ENCODE measurements at places on chromosomes 1 and 21. TPM values are rescaled to one million over a fixed set of nuclear protein-coding genes. Genes with fewer than 3 reads are reported as not detected.

The OLIG2 gene
- not detected for total RNA-seq

The FCRL1 gene
- 0.37 TPM for total RNA-seq

The ANKRD13C gene
- total RNA-seq, result 11.5 TPM

The DESI2 gene
- 22.2 TPM for total RNA-seq

The PROX1 gene
- total RNA-seq, result 132 TPM

The GSTM1 gene
- total RNA-seq, result 33.7 TPM

The TP73 gene
- 0.58 TPM for total RNA-seq

The ADAM30 gene
- not detected for total RNA-seq

The NPHS2 gene
- not detected for total RNA-seq

The NCAM2 gene
- total RNA-seq, result 8.9 TPM

GRCh38 chr1:163163163-163163562 is 39.6 kb downstream of the RGS5 start:
- no peak for DNase-seq

DNA sequence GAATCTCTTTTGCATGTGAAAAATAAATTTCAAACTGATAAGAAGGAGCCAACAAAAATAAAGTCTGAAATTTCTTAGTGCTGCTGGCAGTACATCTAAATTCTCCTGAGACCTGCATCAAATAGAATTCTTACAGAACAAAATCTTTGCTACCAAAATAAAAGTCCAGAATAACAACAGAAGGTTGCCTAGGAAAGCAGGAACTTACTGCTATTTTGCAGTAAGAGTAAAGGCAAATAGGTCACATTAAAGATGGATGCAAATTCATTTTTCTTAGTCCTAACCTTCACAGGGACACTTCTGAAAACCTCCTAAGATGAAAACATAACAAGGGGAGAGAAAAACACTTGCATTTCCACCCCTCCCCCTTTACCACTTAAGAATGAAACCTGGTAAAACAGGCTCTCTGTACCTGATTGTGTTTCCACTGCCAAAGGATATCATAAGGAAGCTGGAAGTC is 59.0 kb downstream of the RUSC1 start:
- DNase-seq, result peak; percentile 9

DNA sequence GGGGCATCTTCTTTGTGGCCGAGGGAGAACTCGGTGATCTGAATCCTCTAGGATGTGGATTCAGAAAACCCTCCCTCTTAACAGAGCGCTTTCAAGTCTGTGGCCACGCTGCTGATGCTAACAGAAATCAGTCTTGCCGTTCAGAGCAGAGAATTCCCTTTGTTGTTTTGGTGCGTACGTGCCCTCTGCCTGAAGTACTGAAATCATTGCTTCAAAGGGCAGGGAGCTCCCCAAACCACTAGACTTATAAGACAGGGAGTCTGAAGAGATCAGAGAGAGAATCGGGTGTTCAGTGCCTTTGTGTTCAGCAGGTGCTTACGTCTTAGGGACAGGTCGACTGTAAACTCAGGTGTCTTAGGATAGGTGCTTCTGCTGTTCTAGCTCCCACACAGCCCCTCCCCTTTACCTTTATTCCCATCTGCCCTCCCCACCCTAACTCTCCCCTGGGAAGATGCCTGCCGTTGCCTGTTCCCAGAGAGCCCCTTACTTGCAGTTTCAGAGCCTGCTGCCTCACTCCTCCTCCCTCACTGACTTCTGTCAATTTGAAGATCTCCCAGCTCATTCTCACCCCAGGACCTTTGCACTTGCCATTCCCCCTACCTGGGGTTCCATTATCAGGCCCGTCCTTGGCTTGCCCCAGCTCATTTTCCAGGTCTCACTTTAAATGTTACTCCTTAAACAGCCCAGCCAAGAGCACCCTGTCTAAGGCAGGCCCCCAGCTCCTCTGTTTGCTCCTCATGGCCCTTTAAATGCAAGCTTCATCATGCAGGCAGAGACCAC is 143.0 kb downstream of the CAMTA1 start:
- DNase-seq, result no peak

DNA sequence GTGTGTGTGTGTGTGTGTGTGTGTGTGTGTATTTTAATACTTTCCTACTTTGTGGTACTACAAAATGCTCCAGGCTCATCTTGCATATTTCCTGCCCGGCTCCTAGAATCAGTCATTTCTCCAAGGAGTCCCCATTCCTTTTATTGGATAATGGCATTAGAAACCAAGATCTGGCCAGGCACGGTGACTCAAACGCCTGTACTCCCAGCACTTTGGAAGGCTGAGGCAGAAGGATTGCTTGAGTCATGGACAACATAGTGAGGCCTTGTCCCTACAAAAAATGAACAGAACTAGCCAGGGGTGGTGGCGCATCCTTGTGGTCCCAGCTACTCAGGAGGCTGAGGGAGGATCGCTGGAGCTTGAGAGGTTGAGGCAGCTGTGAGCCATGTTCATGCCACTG is 20.3 kb downstream of the EPB41 start:
- no peak for DNase-seq

GRCh38 chr1:65360648-65361047 is 51.3 kb downstream of the DNAJC6 start:
- DNase-seq, result no peak

DNA sequence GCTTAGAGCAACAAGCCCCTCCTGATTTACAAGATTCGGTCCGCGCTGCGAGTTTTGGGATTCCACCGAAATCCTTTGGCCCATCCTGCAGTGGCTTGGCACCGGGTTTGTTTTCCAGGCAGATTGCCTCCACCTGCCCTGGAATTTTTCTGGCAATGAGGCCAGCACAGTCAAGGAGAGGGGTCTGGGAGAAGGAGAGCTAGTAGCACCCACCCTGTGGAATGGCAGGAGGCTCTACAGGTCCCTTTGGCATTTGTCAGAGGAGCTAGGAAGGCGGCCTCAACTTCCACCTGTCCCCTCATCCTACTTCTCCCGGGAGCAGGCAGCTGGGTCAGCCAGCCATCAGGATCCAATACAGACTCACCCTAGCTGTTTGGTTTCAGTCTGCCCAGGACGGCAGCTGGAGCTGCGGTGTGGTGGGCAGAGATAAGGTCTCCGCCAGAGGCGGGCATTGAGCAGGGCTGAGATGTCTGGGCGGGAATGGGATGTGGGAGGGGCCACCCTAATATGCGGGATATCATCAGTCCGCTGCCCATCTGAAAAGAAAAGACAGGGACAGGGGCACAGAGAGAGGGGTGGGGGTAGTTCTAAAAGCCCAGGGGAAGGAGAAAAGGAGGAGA is 37.8 kb upstream of the PRELP start:
- DNase-seq, result no peak

- DNase-seq, result no peak
Observed at GRCh38 chr1:35708441-35708921, 10.2 kb downstream of the C1orf216 start.

GRCh38 chr21:28421716-28422524 is 570.8 kb downstream of the LTN1 start:
- no peak for DNase-seq

DNA sequence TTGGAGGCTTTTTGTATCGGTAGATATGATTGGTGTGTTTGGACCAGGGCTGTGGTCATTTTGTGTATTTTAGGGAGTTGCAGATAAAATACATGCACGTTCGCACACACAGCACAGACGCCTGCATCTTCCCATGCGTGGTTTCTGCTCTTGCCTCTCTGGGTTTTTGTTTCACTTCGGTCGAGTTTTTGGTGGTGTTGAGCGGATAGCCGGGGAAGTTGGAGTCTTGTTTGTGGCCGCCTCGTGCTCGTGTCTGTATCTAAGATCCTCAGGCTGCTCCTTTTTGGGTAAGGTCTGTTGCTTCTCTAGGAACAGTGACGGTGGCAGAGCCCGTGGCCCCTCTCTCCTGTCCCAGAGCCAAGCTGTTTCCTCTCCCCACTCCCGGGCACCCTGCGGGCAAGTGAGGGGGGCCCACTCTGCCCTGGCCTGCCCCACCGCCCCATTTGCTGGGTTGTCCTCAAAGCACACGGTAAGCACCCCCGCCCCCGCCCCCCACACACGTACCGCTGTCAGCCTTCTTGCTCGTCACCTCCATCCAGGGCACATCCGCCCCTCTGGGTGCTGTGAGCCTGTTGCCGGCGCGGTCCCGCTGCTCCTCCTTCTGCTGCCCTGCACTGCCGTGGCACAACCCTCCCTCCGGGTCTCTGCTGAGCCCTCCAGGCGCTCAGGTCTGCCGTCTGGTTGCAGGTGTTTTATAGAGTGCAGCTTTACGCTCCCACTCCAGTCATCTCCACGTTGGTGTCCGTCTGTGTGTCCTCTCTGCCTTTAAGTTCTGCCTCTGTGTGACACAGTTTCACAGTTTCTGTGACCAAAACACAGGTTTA is 51.9 kb downstream of the AGPAT3 start:
- DNase-seq, result no peak

DNA sequence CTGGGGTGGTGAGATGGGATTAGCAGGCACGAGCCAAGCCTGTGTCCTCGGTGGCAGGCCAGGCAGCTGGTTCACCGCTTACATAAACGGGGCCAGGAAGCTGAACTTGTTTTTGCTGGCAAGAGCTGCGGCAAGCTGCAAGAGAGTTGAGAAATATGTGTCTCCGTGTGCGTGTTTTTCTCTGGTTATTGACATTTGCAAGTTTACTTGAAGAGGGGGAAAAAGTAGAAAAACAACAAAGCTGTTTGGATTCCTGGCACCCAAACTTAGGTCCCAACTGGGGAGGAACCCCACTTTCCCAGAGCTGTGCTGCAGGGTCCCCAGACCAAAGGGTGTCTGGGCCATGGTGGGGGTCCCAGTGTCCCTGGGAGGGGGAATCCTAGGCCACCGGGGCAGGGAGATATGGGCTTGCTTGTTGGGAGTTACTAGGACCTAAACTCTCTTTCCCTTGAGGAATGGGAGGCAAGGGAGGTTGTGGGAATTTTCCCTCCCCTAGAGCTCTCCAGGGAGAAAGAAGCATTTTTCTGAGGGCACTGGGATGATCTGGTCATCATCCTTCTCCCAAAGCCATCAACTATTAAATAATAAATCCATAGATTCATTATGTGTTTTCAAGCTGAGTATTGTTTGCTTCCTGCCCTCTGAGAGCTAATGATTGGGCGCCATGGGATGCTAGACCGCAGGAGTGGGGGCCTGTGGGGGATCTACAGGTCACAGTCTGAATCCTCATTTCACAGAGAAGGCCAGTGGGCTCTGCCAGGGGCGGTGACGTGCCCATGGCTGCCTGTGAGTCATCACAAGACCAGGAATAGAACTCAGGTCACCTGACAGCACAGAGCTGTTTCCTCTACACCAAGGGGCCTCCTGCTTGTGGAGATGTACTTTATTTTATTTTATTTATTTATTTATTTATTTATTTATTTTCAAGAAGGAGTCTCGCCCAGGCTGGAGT is 14.8 kb downstream of the IL6R start:
- DNase-seq, result peak; percentile 87

- DNase-seq, result peak; percentile 58
Observed at GRCh38 chr21:37365517-37366481, 774 bp upstream of the DYRK1A start.

DNA sequence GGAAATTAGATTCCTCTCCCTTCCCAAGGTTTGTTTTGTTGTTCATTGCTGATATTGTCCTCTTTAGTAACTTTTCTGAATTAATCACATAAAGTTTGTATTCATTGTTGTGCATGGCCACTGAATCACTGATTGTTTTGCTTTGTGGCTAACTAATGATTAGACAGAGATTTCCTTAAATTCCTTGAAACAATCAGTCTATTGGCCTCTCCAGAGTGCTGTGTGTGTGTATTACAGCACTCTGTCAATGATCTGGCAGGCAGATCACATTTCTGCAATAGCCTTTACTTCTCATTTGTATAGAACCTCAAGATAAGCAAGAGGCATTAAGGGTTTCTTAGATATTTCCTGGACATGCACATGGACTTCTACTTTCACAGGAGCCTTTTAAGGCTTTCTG is 78.6 kb downstream of the DUSP10 start:
- no peak for DNase-seq

GRCh38 chr1:213163278-213163711 is 112.3 kb downstream of the RPS6KC1 start:
- no peak for DNase-seq

- DNase-seq, result no peak
Observed at GRCh38 chr1:193069748-193070385, 10.5 kb downstream of the RO60 start.

GRCh38 chr1:234658138-234658537 is 48.2 kb upstream of the IRF2BP2 start:
- DNase-seq, result no peak

- no peak for DNase-seq
Observed at GRCh38 chr1:16250524-16251251, 13.7 kb upstream of the CPLANE2 start.

DNA sequence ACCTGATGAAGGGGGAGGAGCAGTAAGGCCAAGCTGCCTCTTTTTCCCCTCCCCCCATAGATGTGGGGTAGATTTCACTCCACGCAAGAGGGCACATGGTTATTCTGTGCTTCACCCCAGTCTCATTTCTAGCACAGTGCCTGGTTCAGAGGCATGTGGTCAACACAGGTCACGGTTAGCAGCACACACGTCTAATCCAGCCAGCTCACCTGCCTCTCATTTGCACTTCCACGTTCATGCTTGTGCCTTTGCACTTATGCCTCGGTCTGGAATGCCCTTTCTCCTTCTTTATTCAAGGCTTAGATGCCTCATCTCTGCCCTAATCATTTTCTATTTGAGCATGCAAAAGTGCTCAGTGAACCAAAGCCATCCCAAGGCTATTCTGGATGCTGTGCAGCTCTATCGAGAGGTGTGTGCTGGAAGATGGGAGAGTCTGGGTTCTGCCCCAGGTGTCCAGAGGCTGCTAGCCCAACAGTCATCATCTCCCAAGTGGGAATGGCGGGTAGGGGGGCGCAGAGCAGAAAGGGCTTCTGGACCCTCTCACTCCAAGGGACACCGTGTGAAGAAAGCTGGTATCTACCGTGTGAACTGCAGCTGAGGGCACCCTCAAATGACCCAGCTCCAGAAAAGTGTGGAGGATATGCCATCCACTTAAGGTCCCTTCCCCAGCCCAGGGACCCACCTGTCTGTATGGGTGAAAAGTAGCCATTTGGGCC is 2.1 kb upstream of the A3GALT2 start:
- no peak for DNase-seq

DNA sequence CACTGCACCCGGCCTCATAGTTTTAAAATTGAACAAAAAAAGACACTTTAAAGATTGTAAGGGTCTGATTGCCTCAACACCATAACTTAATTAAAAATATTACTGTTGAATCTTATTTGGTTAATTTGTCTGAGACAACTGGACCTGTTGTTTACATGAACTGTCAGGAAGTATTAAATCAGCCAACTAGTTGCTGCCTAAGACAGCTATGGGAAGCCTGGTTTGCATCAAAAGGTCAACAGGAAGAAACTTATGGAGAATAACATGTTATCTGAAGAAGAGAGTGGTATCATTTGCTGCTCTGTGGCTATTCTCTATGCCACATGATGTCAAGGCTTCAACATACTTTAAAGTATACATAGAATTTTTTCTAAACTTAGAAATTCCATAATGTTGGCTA is 853.5 kb upstream of the ADAMTS5 start:
- DNase-seq, result no peak

DNA sequence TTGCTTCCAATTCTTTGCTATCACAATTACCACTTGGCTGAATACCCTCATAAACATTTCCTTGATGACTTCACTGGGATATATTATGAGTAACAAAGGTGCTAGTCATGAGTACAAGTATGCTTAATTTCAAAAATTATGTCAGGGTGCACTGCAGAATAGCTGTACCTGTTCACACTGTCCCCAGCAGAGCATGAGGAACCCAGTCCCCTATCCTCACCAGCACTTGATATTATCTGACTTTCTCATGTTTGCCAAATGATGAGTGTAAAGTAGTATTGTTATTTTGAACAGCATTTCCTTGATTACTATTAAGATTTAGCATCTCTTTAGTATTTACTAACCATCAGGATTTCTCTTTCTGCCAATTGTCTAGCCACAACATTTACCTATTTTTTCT is 33.5 kb upstream of the TNFSF4 start:
- DNase-seq, result no peak

All from heart right ventricle (tissue), 16 donors.